ENCODE measurements at places on chromosomes 5 and 9. TPM values are rescaled to one million over a fixed set of nuclear protein-coding genes. Genes with fewer than 3 reads are reported as not detected.

PDE6A gene
- not detected for total RNA-seq

- no peak for DNase-seq
Measured at GRCh38 chr5:40841068-40841805, at the start of gene CARD6. Gene CARD6, plus strand, starts transcription at chr5:40841367. Its CDS starts 16 bp downstream, at chr5:40841383.

DNA sequence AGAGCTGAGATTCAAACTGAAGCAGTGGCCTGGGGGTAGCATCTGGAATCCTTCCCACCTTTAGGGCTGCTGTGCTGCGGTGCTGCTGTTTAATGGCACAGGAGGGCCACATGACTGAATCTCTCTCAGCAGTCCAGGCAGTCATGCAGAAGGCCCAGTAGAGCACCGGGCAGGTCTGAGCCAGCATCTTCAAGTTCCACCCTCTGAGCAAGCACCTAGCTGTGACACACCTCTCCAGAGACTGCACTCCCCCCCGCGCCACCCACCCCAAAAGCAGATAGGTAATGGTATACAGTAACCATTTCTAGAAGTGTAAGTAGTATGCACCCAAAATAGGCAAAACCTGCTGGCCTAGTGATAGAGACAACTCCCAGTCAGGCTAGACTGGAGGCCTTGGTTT, 8.2 kb downstream of the IL4 start:
- no peak for DNase-seq

GRCh38 chr5:3954633-3955032, 359.0 kb downstream of the IRX1 start:
- no peak for DNase-seq

- no peak for DNase-seq
Measured at GRCh38 chr5:17343675-17344074, 126.2 kb downstream of the BASP1 start.

IL4 gene
- total RNA-seq: not detected

DNA sequence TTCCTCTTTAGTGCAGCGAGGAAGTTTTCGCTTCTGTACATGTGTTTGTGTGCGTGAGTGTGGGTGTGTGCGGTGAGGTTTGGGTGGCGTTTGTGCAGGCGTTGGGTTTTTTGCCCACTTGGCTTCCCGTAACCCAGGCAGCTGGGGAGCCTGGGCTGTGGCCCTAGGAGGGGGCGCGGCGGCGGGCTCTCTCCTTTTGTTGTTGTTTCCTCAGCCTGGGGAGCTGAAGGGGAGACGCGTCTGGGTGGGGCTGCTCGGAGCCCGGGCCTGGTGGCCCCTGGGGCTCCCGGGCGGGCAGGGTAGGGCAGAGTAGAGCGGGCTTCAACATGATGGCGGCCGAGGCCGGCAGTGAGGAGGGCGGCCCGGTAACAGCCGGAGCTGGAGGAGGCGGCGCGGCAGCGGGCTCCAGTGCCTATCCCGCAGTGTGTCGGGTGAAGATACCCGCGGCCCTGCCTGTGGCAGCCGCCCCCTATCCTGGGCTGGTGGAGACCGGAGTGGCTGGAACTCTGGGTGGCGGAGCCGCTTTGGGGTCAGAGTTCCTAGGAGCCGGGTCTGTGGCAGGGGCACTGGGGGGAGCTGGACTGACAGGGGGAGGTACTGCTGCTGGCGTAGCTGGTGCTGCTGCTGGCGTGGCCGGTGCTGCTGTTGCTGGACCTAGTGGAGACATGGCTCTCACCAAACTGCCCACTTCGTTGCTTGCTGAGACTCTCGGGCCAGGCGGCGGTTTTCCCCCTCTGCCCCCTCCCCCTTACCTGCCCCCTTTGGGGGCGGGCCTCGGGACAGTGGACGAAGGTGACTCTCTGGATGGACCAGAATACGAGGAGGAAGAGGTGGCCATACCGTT, 665 bp downstream of the RASA1 start:
- DNase-seq: peak; percentile 74

ACOT12 gene
- not detected for total RNA-seq

GRCh38 chr5:65440456-65440855, 41.3 kb downstream of the ADAMTS6 start:
- no peak for DNase-seq

- no peak for DNase-seq
Measured at GRCh38 chr5:91311168-91311696, 71.9 kb downstream of the ARRDC3 start.

DNA sequence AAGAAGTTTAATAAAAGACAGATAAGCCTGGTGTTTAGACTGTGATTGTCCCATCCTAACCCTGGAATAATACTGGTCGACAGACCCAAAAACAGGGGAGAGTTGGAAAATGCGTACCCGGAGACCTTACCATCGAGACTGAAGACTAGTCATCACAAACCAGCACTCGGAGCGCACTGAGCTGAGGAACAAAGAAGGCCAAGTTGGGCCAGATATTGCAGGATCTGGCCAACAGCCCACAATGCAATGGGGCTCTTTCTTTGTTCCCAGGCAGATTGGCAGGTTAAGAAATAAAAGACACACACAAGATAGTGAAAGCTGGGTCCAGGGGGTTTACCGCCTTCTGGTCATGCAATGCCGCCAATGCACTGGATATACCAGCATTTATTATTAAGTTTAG, 188.7 kb upstream of the RAI14 start:
- DNase-seq: no peak

DNA sequence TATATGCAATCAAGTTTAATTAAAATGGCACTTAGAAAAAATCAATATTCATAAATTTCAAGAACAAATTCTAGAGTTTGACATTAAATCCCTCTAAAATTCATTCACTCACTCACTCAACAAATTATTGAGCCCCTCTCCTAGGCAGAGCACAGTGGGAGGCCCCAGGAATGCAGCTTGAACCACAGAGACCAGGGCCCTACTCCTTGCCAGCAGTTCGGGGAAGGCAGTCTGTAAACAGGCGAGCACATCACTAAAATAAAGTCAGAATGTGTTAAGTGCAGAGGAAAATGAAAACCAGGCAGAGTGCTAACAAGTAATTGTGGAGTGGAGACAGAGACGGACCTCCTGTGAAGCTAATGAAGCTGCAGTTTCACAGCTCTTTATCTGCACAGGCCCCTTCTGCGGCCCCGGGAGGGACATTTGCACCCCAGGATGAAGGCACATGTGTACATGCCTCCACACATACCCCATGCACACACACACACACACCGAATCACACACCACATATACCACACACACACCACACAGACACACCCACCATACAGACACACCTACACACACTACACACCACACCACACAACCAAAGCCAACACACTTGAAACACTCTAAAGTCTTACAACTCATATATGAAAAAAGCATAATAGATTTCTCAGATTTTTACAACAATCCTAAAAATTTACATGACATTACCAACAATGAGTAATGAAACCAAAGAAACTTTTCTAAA, 40.5 kb downstream of the BHMT start:
- DNase-seq: no peak

DNA sequence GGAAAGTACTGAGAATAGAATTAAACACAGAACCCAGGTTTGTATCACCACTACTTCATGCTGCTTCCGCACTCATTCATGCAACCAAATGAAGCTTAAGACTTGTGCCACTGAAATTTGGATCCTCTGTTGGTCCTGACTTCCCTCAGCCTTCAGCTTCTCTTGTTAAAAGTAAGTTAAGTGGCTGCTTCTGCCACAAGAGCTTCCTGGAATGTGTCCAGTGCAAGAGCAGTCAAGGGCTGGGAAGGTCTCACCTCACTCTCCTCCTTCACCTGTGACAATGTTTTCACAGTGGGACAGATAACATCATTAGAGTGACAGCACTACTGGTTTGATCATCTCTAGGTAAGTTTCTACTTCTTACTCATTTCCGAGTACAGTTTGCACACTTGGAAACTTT, 7.9 kb downstream of the SNCAIP start:
- no peak for DNase-seq

SPAG8 gene
- 1.8 TPM for total RNA-seq

DNA sequence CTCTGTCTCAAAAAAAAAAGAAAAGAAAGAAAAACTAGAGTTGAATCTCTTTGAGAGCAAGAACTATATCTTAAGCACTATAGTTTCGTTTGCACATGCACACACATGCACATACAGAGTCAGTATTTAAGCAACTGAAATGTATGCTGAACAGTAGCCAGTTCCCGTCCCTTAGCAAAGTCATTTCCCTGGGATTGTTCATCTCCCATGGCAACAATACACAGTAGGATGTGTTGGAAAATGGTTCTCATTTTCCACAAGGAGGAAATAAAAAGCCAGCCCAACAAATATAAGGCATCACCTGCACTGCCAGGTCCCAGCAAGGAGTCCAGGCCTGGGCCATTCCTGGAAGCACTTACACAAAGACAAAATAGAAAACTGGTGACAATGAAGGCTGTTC, 4.2 kb upstream of the ZNF346 start:
- DNase-seq: no peak

DNA sequence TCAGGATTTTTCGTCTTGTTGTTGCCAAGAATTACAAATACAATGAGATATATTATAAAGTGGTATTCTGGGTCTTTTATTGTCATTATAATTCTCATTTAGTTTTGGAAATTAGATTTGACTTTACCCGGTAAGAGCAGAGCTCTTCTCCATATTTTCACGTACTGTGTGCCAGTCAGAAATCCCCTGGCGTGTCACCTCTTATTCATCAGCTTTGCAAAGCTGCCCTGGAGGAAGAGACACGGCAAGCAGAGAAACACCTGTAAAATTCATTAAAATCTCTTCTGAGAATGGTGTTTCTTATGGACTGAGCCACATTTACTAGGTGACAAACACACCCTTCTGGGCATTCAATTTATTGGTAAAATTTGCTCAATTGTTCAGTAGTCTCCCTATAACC, 440.4 kb downstream of the HINT1 start:
- no peak for DNase-seq

- no peak for DNase-seq
Measured at GRCh38 chr9:25207402-25208195, 470.6 kb downstream of the TUSC1 start.
